ENCODE measurements at places on chromosomes 12 and 14.
A peak's percentile ranks its signal among the peaks of the same experiment; 100 is the strongest.

DNA sequence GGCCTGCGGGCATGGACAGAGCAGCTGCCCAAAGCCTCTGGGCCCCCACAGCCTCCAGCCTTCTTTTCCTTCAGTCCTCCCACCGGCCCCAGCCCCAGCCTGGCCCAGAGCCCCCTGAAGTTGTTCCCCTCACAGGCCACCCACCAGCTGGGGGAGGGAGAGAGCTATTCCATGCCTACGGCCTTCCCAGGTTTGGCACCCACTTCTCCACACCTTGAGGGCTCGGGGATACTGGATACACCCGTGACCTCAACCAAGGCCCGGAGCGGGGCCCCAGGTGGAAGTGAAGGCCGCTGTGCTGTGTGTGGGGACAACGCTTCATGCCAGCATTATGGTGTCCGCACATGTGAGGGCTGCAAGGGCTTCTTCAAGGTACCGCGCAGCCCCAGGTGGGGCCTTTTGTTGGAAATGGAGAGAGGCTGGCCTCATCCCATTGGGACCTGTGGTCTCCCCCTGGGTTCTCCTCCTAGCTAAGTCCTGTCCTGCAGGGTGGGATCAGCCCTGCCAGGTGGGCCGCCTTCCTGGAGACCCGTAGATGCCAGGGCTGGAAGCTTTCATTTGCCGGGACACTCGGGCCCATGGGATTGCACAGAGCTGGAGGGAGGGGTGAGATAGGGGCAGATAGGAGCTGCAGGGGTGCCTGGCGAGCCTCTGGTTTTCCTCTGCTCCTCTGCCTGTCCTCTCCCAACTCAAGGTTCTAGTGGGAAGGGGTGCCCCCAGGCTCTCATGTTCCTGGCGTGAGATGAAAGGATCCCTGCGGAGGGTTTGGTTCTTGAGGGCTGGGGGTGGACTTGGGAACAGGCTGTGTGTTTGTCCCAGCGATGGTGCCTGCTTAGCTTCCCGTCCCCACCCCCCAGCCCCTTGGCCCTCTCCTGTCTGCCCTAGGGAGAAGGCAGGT is 3.8 kb downstream of the NR4A1 start:
- no peak for DNase-seq

DNA sequence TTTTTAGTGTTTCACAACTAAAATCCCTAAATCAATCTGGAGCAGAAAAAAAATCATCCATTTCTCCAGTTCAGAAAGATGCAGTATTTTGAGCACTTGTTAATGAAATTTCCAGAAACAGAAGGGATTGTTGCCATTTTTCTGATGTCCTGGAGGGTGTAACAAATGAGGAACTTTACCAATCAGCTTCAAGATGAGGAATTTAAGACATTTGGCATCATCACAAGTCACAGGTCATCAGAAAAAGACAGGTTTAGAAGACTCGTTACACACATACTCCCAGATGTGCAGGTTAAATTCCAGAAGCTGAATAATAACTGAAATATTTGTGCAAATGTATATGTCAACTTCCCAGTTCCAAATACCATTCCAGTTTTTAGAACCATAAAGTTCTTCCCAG is 482 bp upstream of the PSMC1 start:
- no peak for DNase-seq

GRCh38 chr14:97458661-97459579 is 661.7 kb downstream of the VRK1 start:
- DNase-seq = peak; percentile 53

DNA sequence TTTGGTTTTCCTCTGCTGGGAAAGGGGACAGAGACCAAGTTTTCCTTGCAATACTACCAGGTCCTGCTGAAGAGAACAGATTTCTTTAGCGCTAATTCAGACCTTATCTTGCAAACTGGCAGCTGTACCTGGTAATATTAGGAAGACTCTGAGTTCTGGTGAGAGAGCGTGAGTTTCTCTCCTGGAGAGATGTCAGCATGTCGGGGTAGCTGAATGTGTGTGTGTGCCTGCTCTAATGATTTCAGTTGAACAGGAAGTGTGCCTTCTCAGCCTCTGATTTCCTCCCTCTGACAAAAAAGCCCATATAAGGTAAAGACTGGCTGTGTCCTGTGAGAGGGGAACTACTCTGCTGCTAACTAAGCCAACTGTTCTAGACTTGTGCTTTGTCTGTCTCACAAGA is 10.3 kb upstream of the ERP27 start:
- no peak for DNase-seq

- peak; percentile 85 for DNase-seq
Observed at GRCh38 chr12:106954462-106955376, 988 bp upstream of the TMEM263 start.

DNA sequence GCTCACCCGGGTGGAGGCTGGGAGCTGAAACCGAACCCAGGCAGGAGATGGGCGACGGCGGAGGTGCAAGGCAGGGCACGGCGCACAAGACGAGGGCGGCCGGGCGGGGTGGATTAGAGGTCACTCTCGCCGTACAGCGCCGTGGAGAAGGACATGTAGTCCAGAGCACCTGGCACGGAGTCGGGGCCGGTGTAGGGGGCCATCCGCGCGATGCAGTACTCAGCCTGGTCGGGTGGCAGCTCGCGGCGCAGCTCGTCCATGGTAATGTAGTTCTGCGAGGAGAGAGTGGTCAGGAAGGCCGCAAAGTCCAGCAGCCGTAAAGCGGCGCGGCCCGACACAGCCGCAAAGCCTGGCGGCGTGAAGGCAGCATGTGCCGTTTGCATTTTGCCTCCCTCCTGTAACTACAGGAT is 81.9 kb upstream of the ZFP36L1 start:
- peak; percentile 81 for DNase-seq

DNA sequence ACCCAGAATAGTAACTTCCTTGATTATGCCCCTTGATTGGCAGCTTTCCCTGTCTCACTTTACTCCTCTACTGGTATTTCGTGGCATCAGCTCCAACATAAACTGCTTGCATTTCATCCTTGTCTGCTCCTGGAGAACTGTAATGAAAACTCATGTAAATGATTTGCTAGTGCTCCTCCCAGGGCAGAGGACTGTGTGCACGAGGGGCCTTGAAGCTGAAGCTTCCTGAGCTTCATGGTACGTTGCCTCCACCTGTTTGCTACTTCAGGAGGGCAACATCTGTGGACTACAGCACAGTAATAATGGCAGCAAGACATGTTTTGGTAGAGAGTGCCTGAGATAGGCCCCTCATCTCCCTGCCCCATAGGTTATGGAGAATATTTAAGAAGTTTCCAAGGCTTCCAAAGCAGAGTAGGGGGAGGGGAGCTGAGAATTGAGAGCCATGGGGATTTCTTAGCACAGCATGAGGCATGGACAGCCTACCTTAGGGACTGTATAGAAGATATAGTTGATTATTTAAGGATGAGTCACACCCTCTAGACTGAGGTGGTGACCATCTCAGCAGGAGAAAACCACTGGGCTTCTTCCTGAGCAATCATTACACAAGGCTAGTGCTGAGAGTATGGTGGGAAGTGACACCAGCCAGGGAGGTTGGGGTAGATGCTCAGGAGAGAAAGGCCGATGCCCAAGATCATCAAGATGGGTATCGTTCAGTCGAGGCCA is 29.5 kb downstream of the CCDC198 start:
- DNase-seq = no peak

DNA sequence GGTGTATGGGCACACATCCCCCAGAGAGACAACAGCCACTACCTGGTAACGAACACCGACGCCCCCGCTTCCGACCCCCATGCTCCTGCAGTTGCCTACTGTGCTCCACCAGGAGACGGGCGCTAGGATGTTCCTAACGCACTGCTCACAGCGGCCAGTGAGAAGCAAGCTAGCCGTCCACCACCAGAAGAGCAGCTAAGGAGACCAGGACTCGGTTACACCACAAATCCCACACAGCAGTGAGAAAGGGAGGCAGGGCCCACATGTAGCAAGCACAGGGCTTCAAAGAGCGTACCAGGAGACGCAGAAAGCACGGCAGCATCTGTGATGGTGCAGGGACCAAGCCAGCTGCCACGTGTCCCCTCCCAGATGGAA is 117.0 kb downstream of the NCOR2 start:
- peak; percentile 47 for DNase-seq

- no peak for DNase-seq
Observed at GRCh38 chr12:56258820-56259183, 618 bp upstream of the ANKRD52 start.

DNA sequence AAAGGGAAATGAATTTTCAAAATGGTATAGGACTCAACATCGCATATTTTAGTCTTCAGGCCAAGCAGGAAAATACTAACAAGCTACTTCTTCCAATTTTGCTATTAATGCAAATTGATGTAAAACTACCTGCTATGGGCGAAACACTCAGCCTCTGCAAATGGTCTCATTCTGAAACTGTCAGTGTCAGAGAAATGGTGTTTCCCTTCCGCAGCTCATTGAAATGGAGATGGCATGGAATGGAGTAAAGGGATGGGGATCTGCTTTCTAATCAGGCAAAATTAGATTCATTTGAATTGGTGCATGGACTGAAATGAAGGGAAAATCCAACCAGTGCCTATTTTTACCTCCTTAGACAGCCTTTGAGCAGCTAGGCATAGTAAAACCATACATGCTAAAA is 80.4 kb upstream of the EEA1 start:
- DNase-seq = no peak

GRCh38 chr12:46489951-46490388 is 117.4 kb upstream of the SLC38A2 start:
- DNase-seq = no peak

DNA sequence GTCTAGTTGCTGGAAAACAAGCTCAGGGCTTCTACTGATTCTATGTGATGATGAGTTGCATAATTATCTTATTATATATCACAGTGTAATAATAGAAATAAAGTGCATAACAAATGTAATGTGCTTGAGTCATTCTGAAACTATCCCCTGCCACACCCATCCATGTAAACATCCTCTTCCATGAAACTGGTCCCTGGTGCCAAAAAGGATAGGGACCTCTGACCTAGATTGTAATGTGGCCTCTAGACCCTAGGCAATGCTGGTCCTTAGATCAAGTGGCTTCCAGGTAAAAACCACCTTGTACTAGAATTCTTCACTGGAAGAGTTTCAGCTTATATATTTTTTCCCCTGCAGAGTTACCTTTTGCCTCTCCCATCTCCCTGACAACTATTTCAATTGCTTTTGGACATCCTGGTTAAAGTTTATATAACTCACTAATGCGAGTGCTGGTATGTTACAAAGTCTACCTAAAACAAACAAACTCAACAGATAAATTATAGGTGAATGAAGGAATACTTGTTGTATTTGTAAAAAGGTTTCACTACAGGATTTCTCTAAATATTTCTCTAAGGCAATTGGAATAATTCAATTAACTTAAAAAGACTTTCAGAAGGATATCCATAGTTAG is 462.5 kb downstream of the NAV3 start:
- no peak for DNase-seq

GRCh38 chr14:24404814-24405213 is 6.0 kb downstream of the NYNRIN start:
- DNase-seq = no peak

DNA sequence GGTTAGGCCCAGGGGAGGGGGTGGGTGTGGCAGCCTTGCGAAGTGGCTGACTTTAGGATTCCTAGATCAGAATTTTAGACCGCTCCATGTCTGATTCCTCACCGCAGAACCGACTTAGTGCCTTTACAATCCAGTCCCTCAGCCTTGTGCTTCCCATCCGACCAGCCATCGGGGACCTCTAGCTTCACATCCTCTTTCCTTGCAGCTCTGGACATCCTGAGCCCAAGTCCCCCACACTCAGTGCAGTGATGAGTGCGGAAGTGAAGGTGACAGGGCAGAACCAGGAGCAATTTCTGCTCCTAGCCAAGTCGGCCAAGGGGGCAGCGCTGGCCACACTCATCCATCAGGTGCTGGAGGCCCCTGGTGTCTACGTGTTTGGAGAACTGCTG is 557 bp downstream of the COPS7A start:
- no peak for DNase-seq

DNA sequence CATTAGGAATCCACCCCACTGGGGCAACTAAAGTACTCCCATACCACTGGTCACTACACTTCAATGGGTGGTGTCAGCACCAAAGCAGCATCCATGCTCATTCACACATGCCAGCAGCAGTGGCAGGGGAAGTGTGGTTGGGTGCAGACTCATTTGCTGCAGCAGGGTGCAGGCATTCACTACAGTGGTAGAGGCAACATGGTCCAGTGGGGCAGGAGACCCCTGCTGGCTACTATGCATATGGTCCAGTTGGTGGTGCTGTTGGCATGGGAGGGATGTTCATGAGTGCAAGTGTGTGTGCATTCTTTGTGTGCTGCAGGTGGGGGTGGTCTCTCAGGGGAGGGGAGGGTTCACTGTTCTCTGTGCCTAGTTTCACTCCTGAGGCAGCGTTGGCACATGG is 908.4 kb upstream of the NOVA1 start:
- DNase-seq = no peak

DNA sequence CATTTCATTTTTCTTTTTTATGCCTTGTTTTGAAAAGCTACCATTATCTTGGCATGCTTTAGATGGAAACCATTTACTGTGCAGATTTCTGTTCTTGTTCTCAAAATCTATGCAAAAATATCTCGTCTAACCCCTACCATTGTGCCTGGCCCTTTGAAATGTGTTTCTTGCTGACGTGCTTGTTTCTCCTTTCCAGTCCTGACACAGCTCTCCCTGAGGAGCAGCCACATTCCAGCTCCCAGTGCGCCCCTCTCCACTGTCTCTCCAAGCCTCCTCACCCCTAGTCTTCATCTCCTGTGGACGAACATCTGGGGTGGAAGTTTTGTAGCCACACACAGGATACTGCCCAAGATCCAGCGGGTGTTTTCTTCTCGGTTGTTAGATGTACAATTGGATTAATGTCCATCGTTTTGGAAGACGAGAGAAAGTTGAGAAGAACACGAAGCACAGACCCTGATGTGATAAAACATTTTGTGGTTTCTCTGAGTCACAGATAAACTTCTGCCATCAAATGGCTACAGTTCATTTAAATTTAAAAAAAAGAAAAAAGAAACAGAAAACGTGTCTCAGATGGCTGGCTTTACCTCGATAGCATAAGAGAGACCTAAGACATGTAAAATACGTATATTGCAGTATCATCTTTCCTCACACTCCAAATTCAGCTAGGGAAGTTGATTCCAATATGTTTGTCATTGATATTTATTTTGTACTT is 21.9 kb upstream of the FGD4 start:
- no peak for DNase-seq

- no peak for DNase-seq
Observed at GRCh38 chr14:23361320-23361719, 3.7 kb downstream of the EFS start.

GRCh38 chr14:104863923-104864266 is 1.2 kb upstream of the CEP170B start:
- no peak for DNase-seq

- DNase-seq = no peak
Observed at GRCh38 chr12:121001060-121001459, 15.2 kb downstream of the C12orf43 start.

All from upper lobe of left lung (tissue), 6 donors.